Panc1 (cell line): ENCODE measurements at places on chromosomes 4 and X. TPM values are rescaled to one million over a fixed set of nuclear protein-coding genes. Genes with fewer than 3 reads are reported as not detected.

DNA sequence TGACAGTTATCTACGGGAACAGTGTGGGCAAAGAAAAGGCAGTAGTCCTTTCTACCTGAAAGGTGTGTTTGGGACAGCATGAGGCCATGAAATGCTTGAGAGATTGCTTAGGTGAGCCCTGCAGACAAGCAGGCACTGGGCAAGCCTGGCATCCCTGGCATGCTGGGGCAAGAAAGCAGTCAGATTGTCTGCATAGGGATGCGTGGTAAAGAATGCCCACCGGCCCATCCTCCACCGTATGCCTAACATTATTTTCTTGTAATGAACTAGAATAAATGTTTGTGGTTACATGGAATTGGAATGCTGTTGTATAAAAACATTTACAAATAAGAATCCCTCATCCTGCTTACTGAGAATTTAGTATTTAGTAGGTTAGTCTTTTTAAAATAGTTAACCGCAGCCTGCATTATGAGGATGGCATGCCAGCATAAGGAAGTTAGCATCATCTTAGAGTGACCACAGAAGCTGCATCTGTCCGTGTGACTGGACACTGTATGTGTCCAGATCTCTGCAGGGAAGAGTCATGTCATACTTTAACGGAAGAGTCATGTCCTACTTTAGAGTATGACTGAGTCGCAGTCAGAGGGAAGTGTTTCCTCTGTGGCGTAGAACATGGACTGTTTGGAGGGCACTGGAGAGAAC is 18.9 kb downstream of the ZBTB49 start:
- no peak for DNase-seq

DNA sequence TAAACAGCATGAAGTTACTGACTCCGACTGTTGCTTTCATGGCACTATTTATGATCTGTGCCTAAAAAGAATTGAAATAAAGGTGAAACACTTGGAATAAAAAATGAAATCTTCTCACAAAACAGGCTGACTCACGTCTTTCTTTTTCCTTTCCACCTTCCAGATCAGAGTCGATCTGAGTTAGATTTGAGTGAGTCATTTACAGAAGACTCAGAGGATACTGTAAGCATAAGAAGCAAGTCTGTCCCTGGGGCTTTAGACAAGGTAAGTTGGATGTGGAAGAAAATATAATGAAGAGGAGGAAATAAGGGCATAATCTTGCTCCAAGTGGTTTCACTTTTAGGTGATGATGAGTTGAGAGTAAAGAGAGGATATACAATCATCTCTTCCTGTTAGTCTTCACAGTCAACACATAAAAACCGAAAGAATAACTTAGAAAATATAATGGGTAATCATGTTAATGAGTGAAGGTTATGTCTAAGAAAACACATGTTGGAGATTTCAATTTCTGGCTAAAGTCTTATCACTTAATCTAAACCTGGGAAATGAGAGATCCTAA is 89.7 kb downstream of the SYTL5 start:
- DNase-seq: no peak

DNA sequence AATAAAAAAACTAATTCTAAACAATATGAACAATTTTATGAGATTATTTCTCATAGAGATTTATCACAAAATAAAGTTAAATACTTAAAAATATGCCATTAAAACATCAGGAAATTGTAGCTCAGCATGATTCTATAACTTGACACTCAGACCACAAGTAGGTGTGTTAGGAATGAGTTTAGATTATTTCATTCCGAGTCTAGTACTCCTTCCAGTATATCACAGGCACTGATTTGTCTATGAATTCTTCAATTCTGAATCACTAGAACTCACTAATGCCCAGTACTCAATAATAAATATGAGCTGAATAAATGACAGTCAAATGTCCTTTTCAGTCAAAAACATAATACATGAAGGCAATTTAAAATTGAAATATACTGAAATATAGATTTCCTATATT is 22.2 kb downstream of the BOD1L1 start:
- no peak for DNase-seq

Gene CT45A10
- not detected for total RNA-seq
